NCI-H1092 treated with DMSO at 0.1 percent for 48 hours (cell line): ENCODE measurements at places on chromosomes 1 and 21.

GRCh38 chr1:183210681-183211080 lies 24.6 kb downstream of the LAMC2 start:
- no peak for DNase-seq

DNA sequence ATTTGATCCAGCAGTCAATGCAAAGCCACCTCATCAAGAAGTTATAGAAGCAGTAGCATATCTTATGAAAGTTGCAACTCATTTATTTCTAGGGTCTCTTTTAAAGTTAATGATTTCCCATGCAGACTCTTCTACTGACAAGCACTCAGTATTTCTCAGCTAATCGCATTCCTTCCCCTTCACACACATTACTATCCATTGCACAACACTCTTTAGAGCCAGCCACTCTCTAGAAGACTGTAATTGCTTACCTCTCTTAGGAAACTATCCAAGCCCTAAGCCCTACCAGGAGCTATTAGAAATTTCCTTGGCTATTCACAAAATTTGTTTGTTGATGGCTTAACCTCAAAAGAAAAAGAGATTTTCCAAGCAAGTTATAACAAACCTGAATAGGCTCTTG lies 106.0 kb downstream of the ADAMTS1 start:
- DNase-seq, result no peak

DNA sequence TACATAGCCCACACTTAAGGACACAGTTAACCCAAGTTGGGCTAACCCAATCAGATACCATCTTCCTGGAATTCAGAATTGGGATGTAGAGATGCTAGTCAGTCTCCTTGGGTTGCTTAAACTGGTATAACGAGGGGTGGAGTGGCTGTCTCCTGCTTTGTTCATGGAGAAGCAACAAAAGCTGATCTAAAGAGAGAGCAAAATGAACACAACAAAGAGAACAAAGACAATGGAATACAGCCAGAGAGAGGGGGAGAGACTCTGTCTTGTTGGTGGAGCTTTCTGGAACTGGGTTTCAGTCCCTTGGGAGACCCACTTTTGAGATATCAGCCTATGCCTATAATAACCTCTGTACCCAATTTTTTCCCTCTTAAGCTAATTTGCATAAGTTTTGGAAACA lies 138.1 kb downstream of the ATG4C start:
- DNase-seq, result no peak

- DNase-seq, result no peak
These were observed 357.7 kb downstream of the TTLL7 start for GRCh38 chr1:83641206-83641658.

GRCh38 chr1:237938553-237938952 lies 47.8 kb upstream of the ZP4 start:
- DNase-seq, result no peak

GRCh38 chr1:159144571-159144970 lies 26.8 kb upstream of the CADM3 start:
- DNase-seq, result no peak

GRCh38 chr1:194342484-194343262 lies 1156.3 kb upstream of the B3GALT2 start:
- DNase-seq, result no peak

DNA sequence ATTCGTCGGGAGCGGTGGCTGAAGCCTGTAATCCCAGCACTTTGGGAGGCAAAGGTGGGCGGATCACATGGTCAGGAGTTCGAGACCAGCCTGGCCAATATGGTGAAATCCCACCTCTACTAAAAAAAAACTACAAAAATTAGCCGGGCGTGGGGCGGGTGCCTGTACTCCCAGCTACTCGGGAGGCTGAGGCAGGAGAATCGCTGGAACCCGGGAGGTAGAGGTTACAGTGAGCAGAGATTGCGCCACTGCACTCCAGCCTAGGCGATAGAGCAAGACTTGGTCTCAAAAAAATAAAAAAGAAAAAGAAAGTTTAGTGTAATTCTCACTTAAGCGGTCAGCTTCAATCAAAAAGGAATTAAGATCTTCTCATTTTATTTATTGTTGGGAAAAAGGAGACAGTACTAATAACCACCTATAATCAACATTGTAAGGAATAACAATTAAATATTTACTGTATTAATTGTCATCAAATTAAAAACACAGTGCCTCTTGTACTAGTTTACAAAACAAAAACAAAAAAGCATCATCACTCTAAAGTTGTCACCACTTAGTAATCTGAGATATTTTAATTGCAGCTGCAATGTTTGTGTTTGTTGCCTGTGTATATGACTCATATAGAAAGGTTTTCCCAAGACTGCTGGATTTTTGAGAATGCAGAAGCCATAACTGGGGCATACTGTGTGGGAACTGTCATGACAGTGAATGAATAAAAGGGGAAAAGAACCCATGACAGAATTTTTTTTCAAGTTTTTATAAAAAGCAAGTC lies 3.7 kb downstream of the FBXO42 start:
- DNase-seq, result no peak
